Keratinocyte (primary cell): ENCODE measurements at places on chromosomes 7 and 10. TPM values are rescaled to one million over a fixed set of nuclear protein-coding genes. Genes with fewer than 3 reads are reported as not detected.

The POP7 gene
- polyA plus RNA-seq, result 37.8 to 50.3 TPM (median 44.6 TPM) in 3 replicates

DNA sequence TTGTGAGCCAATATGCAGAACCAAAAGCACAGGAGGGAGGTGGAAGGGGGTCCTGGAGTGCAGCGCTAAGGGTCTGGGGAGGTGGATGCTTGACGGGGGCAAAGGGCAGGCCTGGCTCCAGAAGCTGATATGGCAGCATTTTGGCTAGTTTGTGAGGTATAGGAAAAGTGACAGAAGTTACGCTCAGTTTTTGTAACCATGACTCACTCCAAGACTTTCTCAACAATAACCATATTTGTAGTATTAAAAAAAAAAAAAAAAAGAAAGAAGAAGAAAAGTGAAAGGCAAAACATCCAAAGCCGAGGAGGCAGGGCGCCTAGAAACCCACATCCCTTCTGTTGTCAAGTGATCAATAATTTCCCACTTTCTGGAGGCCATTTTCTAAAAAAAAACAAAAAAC is 92.3 kb downstream of the RNF216 start:
- DNase-seq, result no peak

DNA sequence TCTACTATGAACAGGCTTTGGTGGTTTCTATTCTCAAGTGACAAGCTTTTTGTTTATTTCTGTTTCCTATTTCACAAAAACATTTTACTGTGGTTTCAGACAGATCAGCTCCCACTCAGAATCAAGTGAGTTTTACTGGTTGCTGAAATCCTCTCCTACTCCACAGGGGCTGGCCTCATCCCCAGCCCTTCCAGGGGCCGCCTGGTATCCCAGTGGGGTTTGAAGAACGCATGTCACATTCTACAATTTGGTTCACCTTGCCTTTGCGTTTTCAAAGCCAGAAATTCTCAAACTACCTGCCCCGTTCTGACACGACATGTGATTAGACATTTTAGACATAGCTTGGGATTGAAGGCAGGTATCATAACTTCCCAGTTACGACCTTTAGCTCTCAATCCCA is 160.9 kb upstream of the AGK start:
- DNase-seq, result no peak

The GIMAP7 gene
- polyA plus RNA-seq, result not detected in 3 replicates

The FAM25C gene
- 4.8 to 28.2 TPM (median 26.2 TPM) in 3 replicates for polyA plus RNA-seq

DNA sequence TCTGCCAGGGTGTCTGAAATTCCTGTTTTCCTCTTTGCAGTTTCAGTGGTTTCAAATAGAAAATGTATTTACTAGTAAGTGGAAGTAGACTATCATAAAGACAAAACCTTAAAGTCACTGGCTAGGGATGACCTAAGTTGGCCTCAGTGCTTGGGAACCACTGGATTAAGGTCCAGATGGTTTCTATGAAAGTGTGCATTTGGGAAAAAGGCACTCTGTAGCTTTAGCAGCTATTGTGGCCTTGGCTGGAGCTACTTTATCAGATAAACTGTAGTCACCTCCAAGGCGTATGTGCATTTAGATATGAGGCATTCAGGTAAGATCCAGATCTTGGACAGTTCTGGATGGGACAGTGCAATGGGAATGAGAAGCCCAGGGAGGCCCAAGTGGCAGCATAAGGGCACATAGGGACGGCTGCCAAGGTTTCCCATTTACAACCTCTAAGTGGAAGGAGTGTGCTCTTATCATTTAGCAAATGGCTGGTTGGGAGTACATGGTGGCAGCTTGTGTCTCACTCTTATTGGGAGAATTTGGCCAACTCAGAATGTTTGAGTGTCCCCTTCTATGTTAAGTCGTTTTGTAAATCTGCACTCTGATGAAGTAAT is 185.6 kb downstream of the LRMDA start:
- no peak for DNase-seq

GRCh38 chr7:77464589-77464988 is 48.4 kb upstream of the GSAP start:
- no peak for DNase-seq

The MEOX2 gene
- not detected in 3 replicates for polyA plus RNA-seq

GRCh38 chr7:110358028-110358427 is 732.9 kb upstream of the LRRN3 start:
- DNase-seq, result no peak

- DNase-seq, result no peak
Observed at GRCh38 chr7:41116337-41116736, 586.6 kb downstream of the INHBA start.
